ENCODE measurements at places on chromosomes 3 and 15.
A peak's percentile ranks its signal among the peaks of the same experiment; 100 is the strongest.

- no peak for DNase-seq
Observed at GRCh38 chr3:43001556-43002121, 22.5 kb downstream of the GASK1A start.

GRCh38 chr3:106813742-106814141 lies 563.5 kb upstream of the CCDC54 start:
- no peak for DNase-seq

DNA sequence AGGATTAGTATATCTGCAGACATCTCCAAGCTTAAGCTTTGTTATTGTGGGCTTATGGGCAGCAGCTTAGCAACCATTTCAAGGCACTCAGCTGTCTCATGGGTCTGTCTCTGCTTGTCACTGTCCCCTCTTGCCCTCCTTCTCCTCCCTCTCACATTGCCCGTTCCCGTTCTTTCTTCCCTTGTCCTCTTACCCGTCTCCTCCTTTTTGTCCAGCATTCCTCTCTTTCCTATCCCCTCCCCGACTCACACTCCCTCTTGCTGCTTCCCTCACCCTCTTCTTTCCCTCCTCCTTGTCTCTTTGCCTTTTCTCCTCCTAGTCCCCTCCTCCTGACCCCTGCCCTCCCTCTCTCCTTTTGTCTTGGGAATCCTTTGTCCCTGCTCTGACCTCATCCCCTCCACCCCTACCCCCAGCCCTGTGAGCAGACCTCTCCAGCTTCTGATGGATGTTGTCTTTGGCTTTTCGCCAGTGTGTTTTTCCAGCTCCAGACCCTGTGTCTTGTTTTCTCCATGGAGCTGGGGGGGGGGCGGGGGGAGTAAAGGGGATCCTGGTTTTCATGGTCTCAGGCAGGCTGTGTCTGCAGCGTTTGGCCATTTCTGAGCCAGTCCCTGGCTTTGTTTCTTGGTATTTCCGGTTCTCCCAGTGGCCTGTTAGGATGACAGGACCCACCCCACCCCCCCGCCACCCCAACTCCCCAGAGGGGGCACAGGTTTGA lies 47.9 kb upstream of the TRAK1 start:
- no peak for DNase-seq

DNA sequence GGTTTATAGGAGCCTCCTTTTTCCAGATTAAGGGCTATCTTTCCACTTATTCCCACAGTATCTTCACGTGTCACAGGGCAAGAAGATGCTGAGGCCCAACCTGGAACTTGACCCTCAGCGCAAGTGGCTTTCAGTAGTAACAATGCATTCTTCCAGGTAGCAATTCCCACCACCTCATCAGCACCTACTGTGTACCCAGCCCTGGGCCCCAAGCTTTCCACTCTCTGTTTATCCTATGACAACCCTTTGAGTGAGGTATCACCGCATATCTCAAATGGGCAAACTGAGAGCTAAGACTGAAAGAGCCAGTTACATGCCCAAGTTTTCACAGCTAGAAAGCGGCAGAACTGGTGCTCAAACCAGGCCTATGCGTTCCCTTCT lies 88.2 kb downstream of the CPN2 start:
- no peak for DNase-seq

- no peak for DNase-seq
Observed at GRCh38 chr3:172288651-172289050, 159.6 kb downstream of the GHSR start.

- no peak for DNase-seq
Observed at GRCh38 chr3:16433701-16434151, 79.8 kb downstream of the RFTN1 start.

GRCh38 chr15:83012076-83012426 lies 612 bp upstream of the C15orf40 start:
- DNase-seq, result no peak

- no peak for DNase-seq
Observed at GRCh38 chr15:74263466-74263865, 27.3 kb downstream of the CCDC33 start.

DNA sequence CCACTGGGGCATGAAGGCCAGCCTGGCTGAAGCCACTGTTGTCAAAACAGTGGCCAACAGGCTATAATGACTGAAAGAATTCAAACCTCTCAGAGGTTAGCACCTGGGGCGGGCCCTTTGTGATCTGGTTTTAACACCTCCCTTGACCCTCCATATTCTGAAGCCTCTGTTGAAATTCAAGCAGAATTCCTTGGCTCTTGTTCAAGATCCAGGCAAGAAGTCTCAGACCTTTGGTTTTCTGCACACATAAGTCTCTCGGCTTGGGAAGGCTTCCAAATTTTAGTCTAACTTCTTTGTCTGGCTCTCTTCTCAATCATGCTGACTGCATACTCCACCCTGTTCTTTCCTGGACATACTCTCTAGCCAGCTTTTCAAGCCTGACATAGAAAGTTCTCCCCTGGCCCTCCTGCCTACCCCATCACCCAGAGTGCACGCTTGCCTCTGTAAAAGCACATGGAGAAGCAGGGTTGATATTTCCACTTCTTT lies 144.5 kb downstream of the PDZRN3 start:
- no peak for DNase-seq

DNA sequence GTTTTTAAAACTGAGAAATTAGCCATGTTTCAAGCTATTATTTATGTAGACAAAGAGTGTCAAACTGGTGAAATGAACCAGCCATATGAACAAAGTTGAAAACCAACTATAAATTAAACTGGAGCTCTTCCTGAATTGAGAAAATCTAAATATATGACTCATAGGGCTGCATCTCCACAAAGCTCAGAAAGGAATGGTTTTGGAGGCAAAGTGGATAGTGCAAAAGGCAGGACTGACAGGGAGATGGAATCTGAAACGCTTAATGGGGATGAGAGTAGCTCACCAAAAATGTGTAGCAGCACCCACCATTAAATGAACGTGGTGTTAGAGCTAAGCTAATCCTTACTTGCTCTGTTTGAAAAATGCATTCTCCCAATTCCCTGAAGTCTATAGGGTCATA lies 1066.0 kb downstream of the AGBL1 start:
- no peak for DNase-seq

DNA sequence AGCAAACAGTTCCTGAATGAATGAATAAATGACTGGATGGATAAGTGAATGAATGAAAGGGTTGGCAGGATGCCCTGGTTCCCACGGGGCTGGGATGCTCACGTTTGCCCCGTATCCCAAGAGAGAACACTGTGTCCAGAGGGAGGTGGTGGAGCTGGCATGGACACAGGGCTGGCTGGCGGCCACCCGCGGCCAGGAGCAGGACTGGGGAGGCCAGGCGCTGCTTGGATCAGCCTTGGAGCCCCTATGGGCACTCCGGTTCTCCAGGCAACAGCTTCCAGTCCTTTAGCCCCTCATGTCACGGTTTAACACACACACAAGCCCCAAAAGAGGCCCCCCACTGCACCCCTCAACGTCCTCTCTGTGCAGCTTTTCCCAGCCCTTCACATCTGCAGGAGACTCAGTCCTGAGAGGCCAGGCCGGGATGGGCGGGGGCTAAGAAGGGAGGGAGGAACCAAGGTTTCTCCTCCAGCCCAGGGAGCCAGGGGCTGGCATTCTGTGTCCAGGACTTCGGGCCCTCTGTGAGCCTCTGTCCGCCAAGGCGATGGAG lies 86.0 kb upstream of the ALDH1L1 start:
- peak; percentile 33 for DNase-seq

GRCh38 chr3:150428562-150428961 lies 20.5 kb downstream of the TSC22D2 start:
- DNase-seq, result no peak
